Fibroblast of skin of back (primary cell): ENCODE measurements at places on chromosomes 5 and 9.

DNA sequence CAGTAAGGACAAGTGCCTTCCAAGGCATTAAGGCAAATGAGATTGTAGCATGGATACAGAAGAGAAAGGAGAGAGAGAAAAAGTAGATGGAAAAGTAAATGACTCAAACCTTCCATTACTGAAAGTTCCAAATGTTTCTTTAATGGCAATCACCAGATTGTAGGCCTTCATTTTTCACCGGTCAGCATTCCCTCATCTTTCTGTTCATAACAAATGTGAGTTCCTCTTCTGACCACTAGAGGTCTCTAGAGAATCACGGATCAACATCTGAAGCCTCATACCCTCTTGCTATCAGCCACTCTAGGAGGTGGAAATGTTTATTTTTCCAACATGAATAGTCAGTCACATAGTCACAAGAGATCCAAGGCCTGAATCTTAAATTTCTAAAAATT, 73.6 kb upstream of the RPS23 start:
- peak; percentile 88 for DNase-seq

- DNase-seq = no peak
Measured at GRCh38 chr5:28310696-28311095, 1272.3 kb upstream of the CDH9 start.

GRCh38 chr5:151345808-151346478, 1.4 kb downstream of the SLC36A2 start:
- DNase-seq = peak; percentile 3

GRCh38 chr5:150278916-150279315, 10.7 kb downstream of the CAMK2A start:
- DNase-seq = peak; percentile 87

GRCh38 chr9:37121881-37122280, 1.5 kb downstream of the ZCCHC7 start:
- DNase-seq = peak; percentile 13
